ENCODE measurements at places on chromosomes 16 and 17.

DNA sequence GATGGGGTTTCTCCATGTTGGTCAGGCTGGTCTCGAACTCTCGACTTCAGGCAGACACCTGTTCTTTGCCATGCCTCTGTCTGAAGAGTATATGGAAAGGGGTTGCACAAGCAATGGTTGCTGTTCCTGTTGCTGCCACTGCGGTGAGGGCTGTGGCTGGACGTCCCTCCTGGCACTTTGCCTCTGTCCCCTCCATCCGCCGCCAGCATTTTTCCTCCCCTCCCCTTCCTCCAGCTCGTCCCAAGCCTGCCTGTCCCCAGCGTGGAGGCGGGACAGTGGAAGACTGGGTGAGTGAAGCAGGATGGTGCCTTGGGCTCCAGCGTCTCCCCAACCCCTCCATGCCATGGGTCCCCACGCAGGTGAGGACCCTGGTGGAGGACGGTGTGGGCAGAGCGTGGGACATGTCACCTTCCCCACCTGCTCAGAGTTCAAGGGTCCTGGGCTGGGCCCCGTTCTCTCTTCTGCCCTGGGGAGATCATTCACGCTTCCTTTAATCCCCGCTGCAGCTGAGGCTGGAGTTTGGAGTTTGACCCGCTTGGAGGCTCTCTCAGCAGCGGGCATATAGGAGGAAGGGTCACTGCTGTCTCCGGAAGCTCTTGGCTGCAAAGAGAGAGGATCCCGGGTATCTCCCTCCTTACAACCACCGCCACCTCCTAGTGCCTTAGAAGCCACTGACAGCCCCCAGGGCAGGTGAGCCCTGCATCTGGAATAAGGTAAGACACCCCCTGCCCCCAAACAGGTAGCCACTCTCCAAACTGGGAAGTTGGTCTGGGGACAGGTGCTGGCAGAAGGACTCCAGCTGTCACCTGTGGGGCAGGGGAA is at the start of gene SLC5A11:
Gene SLC5A11, plus strand, starts transcription at position 238 of the 822 bp plus-strand sequence. CDS start 12,681 bp downstream, outside the sequence.
- no peak for DNase-seq

DNA sequence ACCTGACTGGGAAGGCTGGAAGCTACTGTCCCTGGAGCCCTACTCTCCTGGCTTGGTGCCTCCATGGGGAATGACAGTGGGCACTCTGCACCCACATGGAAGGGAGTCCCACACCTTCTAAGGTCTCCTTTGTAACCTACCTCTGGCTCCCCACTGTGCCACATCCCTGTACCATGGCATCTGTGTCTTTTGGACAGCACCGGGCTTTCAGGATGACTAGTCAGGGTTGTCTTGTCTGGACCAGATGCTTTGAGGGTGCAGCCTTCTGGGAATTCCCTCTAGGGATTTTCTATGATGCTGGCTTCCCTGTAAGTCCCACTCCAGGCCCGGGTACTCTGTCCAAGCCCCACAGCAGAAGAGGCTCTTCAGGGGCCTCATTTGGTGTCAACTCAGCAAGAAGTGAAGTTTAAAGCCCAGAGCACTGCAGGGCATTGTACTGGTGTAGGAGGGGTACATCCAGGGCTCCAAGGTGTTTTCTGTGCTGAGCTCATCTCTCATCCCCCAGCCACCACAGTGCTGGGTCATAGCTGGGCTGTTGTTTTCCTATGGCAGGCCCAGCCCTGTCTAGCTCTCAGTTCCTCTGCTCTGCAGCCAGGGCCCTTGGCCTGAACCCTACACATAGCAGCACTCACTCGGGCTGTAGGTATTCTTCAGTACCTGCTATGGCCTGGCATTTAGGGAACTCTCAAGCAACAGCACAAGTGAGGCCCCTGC is 255.3 kb downstream of the CPPED1 start:
- no peak for DNase-seq

GRCh38 chr16:88378836-88379693 is 3.7 kb upstream of the ZNF469 start:
- no peak for DNase-seq

DNA sequence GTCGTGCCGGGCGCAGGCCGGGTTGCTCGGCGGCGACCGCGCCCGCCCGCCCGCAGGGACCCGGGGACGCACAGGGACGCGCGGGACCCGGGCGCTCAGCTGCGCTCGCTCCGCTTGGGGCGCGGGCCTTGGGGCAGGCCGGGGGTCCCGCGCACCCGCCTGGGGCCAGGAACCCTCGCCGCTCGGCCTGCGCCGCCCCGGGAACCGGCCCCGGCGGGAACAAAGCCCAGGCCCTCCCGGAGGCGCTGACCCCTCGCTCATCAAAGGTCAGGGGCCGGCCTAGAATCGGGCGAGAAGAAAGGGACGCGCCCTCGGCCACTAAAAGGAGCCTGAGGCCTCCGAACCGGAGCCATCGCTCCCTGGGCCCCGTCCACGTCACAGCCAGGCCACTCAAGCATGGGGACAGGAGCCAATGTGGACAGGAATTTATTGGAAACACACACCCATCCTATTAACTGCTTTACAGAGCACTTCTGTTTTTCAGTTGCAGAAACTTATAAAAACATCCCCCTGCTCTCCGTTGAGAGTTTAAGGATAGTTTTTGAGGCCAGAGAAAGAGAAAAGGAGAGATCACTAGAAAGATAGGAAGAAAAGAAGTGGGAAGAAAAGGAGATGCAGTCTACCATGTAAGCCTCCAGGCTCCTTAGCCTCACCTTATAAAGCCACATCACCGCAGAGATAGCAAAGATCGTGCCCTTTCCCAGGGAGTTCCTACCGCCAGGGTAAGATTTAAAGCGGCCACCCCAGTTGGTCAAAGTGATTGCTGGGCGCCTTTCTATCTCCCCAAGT is 558 bp upstream of the ZFHX3 start:
- no peak for DNase-seq

DNA sequence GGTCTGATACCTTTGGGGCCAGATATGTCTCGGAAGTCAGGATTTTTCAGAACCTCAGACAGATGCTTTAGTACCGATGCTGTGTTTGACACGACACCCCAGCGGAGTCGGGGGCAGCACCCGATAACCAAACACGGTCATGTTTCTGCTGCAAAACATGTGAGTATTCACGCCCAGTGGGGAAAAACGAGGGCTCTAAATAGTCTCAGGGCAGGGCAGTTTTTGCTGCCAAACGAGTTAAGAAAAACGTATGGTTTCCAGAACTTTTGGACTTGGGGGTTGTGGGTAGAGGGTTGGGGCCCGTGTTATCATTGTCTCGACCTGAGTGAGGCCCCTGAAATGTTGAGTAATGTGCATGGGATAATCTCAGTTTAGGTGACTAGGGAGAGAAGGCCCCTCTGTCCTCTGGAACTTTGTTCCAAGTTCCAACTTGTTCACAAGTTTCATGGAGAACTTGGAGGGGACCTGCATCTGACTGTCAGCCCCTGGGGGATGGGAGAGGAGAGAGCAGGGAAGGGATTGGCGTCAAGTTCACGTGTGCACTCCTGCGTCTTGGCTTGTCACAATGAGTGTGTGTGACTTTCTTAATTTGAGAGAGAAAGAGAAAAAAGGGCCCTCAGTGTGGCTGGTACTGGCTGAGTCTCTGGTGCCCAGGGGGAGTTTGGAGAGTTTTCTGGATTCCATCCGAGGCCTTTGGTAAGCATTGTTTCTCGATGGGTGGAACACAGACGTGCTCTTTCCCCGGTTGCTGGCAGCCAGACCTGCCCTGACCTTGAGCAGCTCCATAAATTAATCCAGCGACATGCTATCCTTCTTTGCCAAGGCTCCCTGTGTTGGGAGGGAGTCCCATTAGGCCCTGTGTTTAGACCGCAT is 83.9 kb upstream of the CIBAR2 start:
- DNase-seq: no peak

DNA sequence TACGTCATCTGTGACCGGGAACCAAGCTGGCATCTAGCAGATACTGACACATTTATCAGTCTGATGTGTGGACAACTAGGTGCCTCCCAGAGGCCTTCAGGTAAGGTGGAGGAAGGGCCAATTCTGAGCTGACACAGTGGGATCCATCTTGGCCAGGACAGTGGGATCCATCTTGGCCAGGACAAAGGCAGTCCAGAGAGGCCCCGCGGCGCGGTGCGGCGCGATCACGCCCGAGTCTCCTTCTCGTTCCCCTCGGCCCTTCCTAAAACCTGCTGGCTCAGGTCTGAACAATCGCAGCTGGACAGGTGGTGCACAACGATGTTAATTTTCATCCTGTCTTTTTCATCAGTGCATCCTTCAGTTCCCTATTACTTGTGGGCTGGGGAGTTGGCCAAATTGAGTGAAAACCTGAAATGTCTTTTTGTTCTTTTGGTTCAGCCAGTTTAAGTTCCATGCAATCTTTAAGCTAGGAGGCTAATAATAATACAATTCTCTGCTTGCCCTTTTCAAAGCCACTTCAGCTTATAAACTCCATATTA is 486 bp upstream of the WSB1 start:
- no peak for DNase-seq

- no peak for DNase-seq
Measured at GRCh38 chr17:1686086-1686485, 1.4 kb upstream of the PRPF8 start.

DNA sequence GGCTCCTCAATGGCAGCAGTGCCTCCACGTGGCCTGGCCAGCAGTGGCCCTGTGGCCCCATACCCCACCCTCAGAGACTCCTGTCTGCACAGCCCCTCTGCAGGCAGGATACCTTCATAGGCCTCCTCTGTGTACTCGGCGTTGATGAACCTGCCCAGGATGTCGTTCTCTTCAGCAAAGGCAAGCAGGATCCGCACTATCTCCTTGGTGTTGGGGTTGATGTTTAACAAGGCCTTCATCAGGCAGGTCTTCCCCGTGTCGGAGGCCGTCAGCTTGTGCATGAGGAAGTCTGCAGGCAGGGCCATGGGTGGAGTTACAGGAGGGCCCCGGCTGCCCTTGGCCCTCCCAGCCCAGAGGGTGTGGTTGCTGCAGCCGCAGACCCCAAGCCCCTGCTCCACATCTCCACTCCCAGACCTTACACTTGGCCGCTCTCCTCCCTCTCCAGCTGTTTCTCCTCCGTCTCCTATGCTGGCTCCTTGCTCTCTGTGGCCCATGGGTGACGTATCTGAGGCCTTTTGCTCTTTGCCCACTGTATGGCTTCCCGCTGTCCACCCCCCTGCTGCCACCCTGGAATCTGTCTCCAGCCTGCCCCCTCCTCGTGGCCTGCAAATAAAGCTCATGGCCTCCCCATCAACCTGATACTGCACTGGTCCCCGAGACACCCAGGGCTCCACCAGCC is 15.1 kb downstream of the TRPV3 start:
- DNase-seq: no peak

- no peak for DNase-seq
Measured at GRCh38 chr16:29982560-29983419, 9.1 kb downstream of the TAOK2 start.

- DNase-seq: no peak
Measured at GRCh38 chr17:27404676-27405075, 51.6 kb upstream of the KSR1 start.

GRCh38 chr17:75390982-75391381 is 14.5 kb downstream of the GRB2 start:
- no peak for DNase-seq
